ENCODE measurements at places on chromosomes 4 and X.

- no peak for DNase-seq
These were observed 464.7 kb upstream of the TRAM1L1 start for GRCh38 chr4:117550085-117550484.

DNA sequence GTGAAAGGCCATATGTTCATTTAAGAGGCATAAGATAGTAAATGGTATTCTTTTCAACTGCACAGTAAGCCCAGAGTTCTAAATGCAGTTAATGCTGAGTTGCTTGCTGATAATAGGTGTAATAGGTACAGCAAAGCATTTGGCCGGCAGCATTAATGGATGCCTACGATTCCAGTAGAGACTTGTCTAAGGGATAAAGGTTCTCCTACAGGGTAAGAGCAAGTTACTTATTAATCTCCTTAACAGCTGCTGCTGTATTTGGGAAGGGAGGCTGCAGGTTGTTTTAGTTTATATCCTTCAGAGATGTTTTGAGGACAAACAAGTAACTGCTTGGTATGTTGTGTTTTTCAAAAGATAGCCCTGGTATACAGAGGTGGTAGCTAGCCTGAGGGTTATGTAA is 16.8 kb downstream of the TSPAN7 start:
- no peak for DNase-seq

GRCh38 chr4:20253735-20254409 is 2.2 kb downstream of the SLIT2 start:
- no peak for DNase-seq

GRCh38 chr4:158805635-158806471 is 37.0 kb downstream of the FNIP2 start:
- DNase-seq: peak; percentile 33

DNA sequence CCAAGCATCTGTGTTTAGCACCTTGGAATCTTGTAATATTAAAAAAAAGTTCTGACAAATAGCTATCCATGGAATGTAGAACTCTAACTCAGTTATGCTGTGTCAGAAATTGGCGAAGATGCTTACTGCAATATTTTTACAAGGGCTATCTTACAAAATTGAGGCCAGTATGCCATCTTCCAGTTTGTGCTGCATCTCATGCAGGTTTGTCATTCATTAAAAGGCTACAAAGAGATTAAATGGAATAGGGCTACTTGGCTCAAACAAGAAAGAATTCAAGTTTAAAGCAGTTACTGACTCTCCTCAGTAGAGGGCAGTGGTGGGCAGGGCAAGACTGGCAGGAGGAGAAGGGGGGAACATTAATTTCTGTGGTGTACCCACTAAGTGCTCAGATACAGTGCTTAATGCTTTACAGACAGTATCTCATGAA is 66.5 kb downstream of the SHROOM4 start:
- DNase-seq: peak; percentile 20

DNA sequence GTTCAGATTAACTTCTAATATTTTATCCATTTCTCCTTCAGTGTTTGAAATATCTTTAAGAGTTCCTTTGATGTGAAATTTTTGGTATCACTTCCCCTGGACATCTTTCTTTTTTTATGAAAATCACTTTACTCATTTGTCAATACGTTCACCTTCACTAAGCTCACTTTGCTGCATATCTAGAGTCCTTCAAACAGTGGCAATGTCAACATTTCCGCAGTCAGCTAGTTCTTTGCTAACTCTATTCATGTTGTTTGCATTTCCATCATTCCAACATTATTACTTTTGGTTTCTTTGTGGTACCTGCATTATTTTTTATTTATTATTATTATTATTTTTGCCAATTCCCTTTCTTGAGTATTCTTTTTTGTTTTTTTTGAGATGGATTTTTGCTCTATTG is 203.0 kb downstream of the GPAT3 start:
- DNase-seq: no peak

GRCh38 chrX:130105244-130105643 is 5.1 kb downstream of the ELF4 start:
- DNase-seq: no peak
